ENCODE measurements at places on chromosomes 12 and 14.

GRCh38 chr12:2643576-2644135 is 151.1 kb upstream of the FKBP4 start:
- no peak for DNase-seq

DNA sequence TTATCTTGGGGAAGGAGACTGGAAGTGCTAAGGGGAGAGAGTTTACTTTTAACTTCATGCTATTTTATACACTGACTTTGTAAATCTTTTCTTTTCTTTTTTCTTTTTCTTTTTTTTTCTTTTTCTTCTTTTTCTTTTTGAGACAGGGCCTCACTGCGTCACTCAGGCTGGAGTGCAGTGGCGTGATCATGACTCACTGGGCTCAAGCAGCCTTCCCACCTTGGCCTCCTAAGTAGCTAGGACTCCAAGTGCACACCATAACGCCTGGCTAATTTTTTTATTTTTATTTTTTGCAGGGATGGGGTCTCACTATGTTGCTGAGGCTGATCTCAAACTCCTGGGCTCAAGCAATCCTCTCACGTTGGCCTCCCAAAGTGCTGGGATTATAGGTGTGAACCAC is 294.6 kb upstream of the PRICKLE1 start:
- no peak for DNase-seq

GRCh38 chr12:130414381-130414780 is 76.7 kb downstream of the PIWIL1 start:
- DNase-seq = no peak

DNA sequence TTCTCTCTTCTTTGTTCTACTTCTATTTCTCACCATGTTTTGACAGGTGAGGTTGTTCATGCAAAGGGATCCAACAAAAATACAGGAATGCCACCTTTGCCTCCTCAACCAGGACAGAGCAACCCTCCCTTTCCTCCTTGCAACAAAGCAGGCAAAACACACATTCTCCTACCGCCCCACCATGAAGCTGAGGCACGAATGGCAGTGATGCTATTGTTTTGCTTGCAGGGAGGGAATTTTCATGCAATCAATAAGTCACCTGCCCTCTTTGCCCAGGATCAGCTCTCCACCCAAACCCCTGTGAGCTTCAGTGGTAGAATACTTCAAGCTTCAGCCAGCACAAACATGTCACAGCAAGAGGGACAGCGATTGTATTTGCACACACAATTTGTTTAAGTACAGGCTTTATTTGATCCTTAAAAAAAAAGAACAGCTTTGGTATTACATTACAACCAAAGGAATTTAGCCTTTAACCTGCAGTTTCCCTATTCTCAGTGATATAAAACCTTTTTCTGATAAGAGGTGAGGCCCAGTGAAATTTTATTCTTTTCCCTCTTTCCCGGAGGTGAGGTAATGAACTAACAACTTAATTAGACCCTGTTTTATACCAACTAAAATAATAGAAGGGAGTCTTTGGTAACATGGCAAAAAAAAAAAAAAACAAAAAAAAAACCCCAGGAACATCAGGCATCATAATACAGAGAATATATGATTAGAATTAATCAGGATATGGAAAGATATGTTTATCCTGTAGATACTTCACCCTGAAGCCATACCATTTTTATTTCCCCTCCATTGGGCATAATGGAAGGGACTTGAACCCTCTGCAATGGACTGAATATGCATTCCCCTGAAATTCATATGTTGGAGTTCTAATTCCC is 87.0 kb upstream of the EEA1 start:
- no peak for DNase-seq

DNA sequence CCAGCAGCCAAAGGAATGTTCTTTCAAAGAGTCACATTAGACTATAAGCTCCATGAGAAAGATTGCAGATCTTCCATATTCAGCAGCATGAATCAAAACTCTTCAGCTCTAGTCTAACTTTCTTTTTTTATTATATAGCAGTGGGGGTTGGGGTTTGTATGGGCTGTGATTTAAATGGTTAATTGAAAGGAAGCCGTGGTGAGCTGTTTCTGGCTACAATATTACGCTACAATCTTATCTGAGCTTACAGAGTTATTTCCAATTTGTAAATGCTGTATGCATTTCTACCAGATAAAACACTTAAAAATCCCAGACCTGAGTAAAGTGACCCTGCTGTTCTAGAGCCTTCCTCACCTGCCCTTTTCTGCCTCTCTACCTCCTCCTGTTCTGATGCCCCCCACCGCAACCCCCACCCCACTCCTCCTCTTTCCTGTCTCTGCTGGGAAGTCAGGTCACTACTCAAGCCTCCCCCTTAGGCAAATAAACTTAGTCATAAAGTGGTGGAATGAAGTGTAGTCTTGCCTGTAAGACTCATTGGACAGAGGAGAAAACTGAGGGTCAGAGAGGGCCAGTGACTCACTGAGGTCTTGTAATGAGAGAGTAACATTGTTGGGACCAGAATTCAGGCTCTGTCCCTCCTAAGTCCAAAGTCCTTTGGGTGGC is 1089.5 kb downstream of the BCL11B start:
- DNase-seq = peak; percentile 44

DNA sequence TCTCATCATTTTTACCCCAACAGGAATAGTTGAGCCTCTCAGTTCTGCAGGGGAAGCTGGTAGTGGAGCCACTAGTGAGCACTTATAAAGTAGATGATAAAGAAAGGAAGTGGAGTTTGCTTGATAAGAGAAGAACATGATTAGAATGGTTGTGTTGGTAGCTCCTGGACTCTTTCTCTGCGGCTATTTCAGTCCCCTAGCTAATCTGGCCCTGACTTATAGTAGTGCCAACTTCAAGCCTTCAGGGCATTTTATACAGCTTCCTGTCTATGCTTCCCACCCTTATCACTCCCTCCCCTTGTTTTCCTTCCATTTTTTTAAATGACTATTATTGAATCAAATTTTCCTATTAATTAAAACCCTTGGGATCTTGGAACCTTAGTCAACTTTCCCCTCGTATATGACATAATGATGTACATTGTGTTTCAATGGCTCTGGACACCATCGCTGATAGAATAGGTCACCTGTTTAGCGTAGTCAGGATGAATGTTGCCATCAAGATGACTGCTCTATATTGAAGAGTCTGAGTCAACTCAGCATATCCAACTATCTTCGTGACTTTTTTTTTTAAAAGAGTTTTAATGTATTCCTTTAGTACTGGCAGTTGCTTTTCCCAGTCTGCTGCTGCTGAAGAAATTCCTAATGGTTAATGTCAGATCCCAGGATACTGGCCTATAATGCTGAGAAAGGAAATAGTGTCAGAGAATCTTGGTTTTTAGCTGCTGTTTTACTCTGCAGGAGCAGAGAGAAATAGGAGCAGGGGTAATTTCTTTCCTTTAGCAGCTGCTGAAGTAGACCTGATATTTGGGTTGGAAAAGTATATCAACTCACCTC is 16.2 kb upstream of the PCNX1 start:
- no peak for DNase-seq

- no peak for DNase-seq
Observed at GRCh38 chr12:6386491-6386890, 2.5 kb downstream of the LTBR start.

DNA sequence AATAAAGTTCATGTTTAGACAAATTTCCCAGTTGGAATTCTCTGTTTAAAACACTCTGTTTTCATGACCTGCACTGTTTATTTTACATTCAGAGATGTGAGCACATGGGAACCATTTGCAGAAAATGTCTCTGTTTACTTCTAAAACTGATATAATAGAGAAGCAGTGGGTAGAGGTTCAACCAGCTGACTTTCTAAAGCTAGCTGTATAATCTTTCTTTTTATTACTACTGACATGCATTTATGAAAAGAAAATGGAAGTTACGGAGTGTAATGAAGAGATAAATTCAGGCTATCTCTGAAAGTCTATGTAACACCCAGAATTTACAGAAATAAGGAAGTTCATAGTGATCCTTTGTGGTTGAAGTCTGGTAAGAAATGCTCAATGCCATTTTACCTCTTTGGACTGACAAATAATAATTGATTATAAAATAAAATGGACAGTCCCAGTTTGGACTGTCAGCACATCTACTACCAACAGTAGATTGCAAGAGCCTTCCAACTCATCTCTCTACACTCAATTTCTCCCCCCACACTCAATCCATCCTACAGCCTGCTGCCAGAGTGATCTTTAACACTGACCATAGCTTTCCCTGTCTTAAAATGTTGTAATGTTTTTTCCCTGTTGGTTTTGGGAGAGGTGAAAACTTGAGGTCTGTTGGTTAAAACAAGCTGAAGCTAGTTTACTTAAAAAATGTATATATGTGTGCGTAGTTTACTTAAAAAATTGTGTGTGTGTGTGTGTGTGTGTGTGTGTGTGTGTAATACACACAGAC is 137.4 kb downstream of the AEBP2 start:
- DNase-seq = no peak

GRCh38 chr14:63843796-63844195 is 9.0 kb upstream of the SYNE2 start:
- no peak for DNase-seq

- DNase-seq = no peak
Observed at GRCh38 chr14:44170556-44170955, 336.5 kb downstream of the FSCB start.

DNA sequence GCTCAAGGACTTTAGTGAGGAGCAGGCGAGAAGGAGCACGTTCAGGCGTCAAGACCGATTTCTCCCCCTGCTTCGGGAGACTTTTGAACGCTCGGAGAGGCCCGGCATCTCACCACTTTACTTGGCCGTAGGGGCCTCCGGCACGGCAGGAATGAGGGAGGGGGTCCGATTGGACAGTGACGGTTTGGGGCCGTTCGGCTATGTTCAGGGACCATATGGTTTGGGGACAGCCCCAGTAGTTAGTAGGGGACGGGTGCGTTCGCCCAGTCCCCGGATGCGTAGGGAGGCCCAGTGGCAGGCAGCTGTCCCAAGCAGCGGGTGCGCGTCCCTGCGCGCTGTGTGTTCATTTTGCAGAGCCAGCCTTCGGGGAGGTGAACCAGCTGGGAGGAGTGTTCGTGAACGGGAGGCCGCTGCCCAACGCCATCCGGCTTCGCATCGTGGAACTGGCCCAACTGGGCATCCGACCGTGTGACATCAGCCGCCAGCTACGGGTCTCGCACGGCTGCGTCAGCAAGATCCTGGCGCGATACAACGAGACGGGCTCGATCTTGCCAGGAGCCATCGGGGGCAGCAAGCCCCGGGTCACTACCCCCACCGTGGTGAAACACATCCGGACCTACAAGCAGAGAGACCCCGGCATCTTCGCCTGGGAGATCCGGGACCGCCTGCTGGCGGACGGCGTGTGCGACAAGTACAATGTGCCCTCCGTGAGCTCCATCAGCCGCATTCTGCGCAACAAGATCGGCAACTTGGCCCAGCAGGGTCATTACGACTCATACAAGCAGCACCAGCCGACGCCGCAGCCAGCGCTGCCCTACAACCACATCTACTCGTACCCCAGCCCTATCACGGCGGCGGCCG is 1.1 kb downstream of the PAX9 start:
- no peak for DNase-seq

GRCh38 chr12:106154751-106155273 is 16.1 kb upstream of the NUAK1 start:
- no peak for DNase-seq

DNA sequence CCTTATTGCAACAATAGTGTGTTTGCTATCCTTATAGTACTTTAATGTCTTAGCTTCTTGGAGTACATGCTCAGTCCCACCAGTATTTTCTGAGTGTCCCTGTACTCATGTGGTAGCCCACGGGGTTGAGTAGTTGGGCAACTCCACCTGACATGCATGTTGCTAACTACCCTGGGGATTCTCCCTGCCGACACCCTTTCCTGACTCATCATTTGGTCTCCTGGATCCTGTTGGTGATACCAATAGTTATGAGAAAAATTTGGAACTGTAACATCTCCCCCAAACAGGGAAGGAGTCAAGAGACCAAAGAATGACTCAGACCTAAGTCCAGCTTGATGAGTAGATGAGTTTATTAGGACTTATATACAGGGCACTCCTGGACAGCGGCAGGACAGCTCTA is 101.6 kb downstream of the BRMS1L start:
- DNase-seq = no peak

DNA sequence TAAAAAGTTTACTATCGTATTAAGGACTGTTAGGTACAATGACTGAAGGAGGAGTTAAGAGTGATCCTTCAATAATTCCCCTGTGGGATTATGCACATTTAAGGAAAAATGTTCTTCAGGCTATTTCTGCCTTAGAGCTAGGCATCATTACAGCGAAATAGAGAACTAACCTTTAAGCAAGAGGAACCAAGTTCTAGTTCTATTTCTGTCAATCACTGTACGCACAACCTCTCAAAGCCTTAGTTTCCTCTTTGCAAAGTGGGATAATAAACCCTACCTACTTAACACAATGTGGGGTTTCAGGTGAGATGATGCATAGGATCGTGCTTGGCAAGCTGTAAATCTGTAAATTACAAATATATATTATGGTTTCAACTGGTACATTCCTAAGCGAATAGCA is 15.4 kb downstream of the NTF3 start:
- no peak for DNase-seq

GRCh38 chr12:19409376-19409775 is 29.9 kb upstream of the AEBP2 start:
- DNase-seq = no peak

DNA sequence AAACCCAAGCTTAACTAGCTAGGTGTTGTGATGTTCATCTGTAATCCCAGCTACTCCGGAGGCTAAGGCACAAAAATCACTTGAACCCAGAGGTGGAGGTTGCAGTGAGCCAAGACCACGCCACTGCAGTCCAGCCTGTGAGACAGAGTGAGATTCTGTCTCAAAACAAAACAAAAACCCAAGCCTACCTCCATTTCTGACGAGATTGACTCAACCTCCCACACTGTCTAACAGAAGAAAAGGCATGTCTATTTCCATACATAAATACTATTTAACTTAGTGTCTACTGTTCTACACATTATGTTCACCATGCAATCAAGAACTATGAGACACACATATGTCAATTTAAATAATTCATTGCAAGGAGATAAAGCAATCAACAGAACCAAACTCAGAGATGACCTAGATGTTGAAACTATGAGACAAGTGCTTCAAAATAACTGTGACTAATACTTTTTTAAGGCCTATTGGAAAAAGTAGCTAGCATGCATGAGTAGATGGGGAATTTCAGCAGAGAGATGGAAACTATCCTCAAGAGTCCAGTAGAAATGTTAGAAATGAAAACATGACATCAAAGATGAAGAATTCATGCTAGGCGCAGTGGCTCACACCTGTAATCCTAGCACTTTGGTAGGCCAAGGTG is 75.9 kb upstream of the DHRS4 start:
- no peak for DNase-seq

DNA sequence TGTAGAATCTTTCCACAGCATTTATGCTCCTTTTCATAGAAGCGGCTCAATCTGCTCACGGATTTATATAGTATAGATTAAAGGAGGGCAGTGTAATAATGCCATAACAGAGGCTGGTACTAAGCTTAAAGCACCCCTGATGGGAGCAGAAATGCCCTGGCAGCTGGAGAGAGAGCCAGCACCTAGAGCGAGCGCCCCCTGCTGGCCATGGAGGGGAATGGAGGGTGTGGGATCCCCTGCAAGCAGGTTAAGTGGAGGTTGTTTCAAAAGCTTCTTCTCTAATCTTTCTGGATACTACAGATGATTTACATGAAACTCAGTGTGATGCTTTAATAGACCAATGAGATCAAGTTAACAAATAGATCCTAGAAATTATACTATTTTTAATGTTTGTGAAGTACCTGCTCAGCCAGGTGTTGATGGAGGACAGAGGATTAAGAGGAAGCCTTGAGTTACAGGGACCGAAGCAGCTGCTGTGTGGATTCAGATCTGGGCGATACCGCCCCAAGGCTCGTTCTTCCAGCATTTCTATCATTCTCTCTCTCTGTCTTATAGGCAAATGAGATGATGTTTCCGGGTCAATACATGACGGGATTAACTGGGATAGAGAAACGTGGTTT is 1519.3 kb upstream of the TMEM132C start:
- DNase-seq = no peak

GRCh38 chr12:71441836-71442566 is 2.4 kb downstream of the LGR5 start:
- no peak for DNase-seq
